Right cardiac atrium (tissue), 5 donors: ENCODE measurements at places on chromosomes 7 and 10.

DNA sequence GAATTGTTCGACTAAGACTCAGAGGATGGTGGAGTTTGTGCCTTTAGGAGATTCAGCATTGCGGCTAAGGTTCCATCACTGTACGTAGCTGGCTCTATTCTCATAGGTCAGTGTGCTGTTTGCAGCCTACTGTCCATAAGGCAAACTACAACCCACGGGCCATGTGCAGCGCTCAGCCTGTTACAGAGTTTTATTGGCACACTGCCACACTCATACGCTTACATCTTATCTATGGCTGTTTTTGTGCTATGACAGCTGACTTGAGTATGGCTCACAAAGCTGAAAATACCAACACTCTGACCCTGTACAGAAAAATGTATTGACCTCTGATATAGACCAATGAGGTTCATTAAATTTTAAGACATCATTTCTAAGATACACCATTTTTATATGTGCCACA lies 114.5 kb downstream of the ARID5B start:
- no peak for DNase-seq

DNA sequence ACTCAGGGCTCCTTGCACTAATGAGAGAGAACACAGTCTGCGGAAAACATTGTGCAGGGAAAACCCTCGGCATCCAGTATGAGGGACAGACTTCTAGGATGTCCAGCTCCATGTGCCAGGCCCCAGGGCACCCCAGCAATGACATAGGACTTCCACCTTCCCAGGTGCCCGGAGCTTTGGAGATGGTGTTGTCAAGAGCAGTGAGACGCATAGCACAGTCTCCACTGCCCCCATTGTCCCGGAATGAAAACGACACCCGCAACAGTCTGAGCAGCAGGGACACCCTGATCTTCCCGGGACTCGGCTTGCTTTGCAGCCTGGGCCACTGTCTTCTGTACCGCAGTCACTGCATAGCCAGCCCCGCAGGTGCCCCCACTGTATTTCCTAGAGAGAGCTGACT lies 339.2 kb upstream of the ADARB2 start:
- no peak for DNase-seq

DNA sequence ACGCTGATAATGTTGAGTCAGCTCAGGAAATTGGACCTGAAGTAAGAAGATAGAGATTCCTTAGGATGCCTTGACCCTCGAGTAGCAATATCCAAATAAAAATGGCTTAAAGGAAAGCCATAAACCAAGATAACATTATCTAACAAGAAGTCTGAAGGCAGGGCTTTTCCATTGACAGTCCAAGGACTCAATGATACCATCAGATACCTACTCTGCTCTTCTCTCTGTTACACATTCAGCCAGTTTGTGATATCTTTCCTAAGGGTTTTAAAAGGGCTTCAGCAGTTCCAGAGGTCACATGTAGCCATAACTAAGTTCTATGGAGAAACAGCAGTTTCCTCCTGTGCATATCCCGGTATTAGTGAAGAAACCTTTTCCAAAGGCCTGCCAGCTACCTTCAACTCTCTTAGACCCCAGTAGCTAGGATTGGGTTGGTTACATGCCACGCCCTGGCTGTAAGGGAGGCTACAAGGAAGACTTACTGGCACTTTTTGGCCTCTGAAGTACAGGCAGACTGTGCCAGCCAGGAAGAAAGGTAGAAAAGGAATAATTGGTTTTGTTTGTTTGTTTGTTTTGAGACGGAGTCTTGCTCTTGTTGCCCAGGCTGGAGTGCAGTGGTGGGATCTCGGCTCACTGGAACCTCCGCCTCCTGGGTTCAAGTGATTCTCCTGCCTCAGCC lies 10.6 kb downstream of the SHLD2 start:
- DNase-seq = no peak

GRCh38 chr7:11557627-11558026 lies 274.4 kb downstream of the THSD7A start:
- no peak for DNase-seq

- DNase-seq = no peak
Measured at GRCh38 chr7:68706291-68706690, 892.0 kb upstream of the AUTS2 start.

- DNase-seq = no peak
Measured at GRCh38 chr7:28782362-28782761, 175.8 kb downstream of the TRIL start.

DNA sequence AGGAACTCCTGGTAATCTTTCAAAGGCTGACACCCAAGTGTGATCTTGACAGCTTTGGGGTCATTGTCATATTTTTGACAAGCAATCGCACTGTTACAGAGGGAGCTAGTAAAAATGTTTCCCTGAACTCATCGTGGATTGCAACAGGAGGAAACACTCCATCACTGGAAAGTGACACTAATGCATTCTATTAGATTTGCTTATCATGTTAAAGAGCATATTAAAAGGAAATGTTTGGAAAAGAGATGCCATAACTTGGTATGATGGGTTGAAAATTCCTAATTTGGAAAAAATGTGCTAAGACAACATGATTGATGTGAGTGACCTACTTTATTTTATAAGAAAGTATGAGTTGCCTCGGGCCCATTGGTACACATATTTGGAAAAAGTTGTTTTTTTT lies 22.7 kb upstream of the EMX2 start:
- no peak for DNase-seq

GRCh38 chr7:132203021-132203420 lies 373.2 kb downstream of the PLXNA4 start:
- no peak for DNase-seq

GRCh38 chr10:25933653-25934608 lies at the start of gene MYO3A:
Gene MYO3A (plus strand): TSS chr10:25934229. CDS start chr10:25952111, 17,882 bp downstream.
- no peak for DNase-seq

- DNase-seq = no peak
Measured at GRCh38 chr10:94358480-94358879, 4.3 kb downstream of the NOC3L start.

GRCh38 chr10:86261941-86262687 lies 104.5 kb downstream of the GRID1 start:
- no peak for DNase-seq

DNA sequence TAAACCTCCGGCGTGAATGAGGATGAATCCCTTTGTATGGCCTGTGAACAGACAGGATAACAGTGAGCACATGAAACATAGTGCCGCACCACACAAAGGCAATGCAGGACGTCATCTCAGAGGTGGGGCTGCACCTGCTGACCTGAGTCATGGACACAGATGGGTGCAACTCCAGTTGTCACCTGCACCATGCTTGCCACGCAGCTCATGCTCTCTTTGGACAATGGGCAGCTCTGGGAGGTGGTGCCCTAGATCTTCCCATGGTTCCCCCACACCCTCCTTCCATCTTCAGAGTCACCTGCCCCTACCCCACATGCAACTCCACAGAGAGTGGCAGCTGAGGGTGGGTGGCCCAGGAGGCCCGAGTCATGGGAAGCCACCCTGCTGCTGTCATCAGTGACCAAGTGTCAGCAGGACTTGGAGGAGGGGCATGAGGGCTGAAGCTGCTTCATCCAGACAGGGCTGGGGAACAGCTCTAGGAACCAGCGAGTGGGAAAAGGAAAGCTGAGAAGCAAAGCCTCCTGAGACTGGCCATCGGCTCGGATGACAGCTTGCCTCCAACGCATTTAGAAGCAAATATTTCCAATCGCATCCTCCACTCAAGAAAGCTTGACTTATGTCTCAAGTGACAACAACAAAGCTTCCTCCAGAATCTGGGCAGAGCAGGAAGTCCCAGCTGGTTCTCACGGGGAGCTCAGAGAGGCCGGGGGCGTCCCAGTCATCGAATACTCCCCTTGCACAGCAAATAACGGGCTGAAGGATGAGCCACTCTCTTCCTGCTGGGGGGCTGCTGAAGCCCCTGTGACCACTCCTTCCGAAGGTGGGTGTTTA lies 27.1 kb downstream of the VIPR2 start:
- no peak for DNase-seq

GRCh38 chr7:153935095-153935494 lies 117.1 kb upstream of the DPP6 start:
- DNase-seq = no peak

DNA sequence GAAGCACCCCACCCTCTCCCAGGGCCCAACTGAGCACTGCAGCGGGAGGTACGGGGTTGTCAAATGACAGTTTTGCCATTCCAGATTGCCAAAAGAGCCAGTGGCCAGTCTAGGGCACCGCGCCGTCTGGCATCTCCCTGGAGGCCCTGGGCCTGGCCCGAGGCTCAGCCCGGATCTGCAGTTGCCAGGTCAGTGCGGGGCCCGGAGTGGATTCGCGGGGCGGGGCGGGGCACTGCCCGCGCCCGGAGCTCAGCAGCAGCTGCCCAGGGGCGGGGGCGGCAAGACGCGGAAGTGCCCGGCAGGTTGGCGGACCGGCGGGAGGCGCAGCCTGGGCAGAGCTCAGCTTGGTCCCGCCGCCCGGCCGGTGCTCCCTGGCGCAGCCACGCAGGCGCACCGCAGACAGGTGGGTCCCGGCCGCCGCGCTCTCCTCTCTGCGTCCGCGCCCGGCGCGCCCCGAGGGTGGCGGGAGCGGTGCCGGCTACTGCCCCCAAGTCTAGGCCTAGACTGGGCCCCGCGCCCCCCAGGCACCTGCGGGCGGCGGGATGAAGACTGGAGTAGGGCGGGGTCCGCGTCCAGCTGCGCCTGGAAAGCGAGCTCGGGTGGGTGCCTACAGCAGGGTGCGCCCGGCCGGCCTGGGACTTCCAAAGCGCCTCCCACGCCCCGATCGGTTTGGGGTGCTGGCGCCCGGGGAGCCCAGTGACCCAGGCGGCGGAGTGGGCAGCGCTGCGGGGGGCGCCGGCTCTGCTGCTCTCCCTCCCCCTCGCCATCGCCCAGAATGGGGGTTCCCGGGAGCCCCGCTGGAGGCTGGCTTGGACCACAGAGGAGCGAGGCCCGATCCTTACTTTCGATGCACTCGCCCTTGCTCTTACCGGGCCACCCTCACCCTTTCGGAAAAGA lies at the start of gene IRF5:
Gene IRF5, plus strand, starts transcription at position 281 of the 897 bp plus-strand sequence. CDS start 4,155 bp downstream, outside the sequence.
- DNase-seq = peak; percentile 81

DNA sequence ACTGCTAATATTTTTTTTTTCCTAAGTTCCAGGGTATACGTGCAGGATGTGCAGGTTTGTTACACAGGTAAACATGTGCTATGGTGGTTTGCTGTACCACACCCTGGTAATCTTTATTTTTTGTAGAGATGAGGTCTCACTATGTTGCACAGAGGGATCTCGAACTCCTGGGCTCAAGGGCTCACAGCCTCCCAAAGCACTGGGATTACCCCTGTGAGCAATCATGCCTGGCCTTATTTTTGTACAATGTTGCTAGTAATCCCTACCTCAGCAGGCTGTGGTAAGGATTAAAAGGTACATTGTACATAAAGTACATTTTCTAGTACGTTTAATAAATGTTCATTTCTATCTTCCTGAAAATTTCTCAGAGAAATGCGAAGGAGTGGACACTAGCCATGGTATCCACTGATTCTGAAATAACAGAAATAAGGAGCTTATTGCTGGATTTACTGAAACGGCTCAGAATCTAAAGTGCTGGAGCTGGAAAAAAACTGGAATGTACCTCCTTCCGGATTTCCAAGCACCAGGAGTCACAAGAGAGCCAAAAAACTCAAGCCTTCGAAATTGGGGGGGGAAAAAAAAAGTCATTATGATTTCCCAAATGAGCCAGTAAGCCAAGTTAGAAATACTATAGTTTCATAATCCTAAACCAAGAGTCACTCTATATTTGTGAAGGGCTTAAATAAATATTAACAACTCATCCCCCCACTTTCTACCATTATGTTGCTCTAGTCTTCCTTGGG lies 69.6 kb downstream of the NT5C2 start:
- DNase-seq = no peak

- DNase-seq = no peak
Measured at GRCh38 chr7:155965010-155965409, 152.7 kb upstream of the SHH start.

DNA sequence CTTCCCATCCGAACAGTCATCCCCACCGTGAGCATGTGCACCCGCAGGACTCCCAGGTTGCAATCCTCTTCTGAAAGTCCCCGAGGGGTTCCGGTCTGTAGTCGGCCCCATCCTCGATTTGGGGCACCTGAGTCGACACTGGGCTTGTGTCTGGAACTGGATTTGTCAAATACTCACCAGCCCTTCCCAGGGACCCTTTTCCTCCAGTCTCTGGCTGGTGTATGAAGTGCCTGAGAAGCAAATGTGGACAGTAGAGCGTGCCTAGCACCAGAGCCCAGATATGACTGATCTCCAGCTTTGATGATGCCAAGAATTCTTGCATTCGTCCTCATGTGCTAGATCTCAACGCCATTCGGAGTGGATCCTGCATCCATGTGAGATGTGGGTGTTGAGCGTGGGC lies 132.5 kb upstream of the ADARB2 start:
- no peak for DNase-seq

- DNase-seq = no peak
Measured at GRCh38 chr7:138895679-138896078, 85.5 kb downstream of the KIAA1549 start.
